ENCODE measurements at places on chromosomes 4 and X.
A peak's percentile ranks its signal among the peaks of the same experiment; 100 is the strongest.

DNA sequence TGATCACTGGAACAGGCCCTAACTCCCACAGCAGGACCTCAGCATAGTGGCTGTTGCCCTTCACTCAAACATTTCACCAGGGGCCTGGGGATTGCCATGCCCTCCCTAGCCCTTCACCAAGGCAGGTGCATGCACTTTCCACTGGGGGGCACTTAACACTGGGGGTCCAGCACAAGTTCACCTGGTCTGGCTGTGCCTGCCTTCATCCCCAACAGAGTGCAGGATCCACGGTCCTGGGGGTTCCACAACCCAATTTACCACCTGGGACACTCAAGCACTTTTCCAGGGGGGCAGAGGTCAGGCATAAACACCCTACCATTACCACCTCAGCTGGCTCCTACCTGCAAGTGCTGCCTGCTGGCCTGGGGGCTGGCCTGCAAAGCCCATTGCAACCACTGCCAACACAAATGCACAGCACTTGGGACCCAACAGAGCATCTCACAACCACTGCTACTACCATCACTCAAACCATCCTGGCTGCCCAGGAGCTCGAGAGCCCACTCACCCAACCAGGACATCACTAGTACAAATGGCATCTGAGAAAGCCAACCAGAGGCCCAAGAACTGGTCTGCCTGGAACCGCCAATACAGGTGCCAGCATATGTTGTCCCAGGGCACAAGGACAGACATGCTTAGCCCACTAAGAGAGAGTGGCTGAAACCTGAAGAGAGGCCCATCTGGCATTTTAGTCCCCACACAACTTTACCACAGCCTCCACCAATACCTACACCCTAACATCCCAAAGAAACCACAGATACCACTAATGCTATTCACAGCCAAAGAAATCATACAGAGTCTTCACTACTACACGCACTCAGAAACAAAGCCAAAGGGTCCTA, 43.1 kb downstream of the NAT8L start:
- no peak for DNase-seq

DNA sequence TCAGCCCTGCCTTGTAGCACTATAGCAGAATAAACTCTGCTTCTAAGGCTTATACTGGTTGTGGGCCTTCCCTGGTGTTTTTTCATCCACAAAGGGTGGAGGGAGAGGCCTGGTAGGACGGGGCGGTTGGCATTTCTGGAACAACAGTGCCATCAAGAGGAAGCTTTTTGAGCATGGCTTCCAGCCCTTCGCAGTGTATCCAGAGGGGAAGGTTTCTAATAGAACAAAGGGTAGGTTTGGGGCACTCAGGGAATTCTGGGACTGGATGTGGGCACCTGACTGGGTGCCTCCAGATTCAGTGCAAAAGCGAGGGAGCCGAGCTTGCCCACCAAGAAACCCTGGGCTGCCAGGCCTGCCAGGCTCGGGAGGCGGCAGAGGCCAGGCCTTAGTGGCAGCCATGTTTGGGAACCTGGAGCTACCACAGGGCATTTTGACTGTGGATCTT, 229.6 kb upstream of the AGTR2 start:
- DNase-seq: no peak

GRCh38 chrX:87409113-87409841, 108.3 kb upstream of the KLHL4 start:
- no peak for DNase-seq

- no peak for DNase-seq
These were observed 552 bp downstream of the IKBKG start for GRCh38 chrX:154548028-154548316.

DNA sequence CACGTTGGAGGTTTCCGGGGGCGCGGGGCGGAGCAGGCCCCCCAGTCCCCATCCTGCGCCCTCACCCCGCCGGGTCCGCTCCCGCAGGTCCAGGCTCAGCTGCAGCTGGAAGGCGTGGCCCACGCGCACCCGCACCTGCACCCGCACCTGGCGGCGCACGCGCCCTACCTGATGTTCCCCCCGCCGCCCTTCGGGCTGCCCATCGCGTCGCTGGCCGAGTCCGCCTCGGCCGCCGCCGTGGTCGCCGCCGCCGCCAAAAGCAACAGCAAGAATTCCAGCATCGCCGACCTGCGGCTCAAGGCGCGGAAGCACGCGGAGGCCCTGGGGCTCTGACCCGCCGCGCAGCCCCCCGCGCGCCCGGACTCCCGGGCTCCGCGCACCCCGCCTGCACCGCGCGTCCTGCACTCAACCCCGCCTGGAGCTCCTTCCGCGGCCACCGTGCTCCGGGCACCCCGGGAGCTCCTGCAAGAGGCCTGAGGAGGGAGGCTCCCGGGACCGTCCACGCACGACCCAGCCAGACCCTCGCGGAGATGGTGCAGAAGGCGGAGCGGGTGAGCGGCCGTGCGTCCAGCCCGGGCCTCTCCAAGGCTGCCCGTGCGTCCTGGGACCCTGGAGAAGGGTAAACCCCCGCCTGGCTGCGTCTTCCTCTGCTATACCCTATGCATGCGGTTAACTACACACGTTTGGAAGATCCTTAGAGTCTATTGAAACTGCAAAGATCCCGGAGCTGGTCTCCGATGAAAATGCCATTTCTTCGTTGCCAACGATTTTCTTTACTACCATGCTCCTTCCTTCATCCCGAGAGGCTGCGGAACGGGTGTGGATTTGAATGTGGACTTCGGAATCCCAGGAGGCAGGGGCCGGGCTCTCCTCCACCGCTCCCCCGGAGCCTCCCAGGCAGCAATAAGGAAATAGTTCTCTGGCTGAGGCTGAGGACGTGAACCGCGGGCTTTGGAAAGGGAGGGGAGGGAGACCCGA, 14.0 kb downstream of the SHOX start:
- no peak for DNase-seq

GRCh38 chr4:144357975-144358374, 217.5 kb upstream of the GYPA start:
- no peak for DNase-seq

GRCh38 chrX:101349193-101349562, 636 bp upstream of the TIMM8A start:
- DNase-seq: no peak

DNA sequence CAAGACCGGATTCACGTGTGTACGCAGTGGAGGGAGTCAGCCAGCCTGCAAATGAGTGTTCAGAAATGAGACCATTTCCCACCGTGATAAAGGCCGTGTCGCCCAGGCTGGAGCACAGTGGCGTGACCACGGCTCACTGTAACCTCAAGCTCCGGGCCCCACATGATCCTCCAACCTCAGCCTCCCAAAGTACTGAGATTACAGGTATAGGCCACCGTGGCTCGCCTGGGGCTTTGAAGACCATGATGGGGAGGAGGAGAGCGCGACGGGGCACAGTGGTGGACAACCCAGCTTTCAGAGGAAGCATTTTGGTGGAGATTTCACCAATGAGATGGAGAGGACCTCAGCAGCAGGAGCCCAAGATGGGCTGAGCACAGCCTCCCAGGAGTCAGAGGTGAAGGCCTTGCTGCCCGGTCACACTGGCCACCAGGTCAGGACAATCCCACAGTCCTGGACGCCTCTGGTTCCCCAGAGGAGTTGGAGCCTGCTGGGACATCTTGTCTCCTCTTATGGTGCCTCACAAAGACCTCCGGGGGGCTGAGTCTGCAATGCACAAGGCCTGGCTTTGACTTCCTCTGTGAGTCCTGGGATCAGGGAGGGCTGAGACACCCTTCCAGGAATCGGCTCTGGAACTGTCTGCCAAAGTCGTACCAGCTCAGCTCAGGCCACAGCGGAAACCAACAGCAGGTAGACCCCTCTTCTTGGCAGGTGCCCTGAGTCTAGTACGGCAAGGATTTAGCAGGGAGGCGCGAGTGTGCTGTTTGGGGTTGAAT, 22.4 kb upstream of the MXD4 start:
- no peak for DNase-seq

GRCh38 chr4:81465406-81466340, 6.0 kb downstream of the RASGEF1B start:
- DNase-seq: no peak

GRCh38 chr4:93827272-93827947, 1.1 kb upstream of the ATOH1 start:
- no peak for DNase-seq

- DNase-seq: no peak
These were observed 531 bp downstream of the STAG2 start for GRCh38 chrX:123962006-123962467.

GRCh38 chrX:151151665-151152267, 24.6 kb upstream of the GPR50 start:
- DNase-seq: peak; percentile 18

- no peak for DNase-seq
These were observed 49.5 kb downstream of the TSPAN7 start for GRCh38 chrX:38610849-38611248.

DNA sequence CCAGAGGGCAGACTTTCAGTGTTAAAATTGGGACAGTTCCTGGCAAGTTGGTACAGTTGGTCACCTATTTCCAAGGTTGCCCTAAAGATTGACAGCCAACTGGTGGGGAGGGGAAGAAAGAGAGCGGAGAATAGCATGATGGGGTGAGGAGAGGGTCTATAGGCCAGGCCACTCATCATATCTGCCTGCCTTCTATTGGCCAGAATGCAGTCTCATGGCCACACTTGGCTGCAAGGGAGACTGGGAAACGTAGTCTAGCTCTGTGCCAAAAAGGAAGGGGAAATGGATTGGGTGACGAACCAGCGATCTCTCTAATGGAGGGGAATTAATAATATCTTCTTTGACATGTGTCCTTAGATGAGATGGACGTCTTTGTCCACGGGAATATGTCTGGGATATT, 197.4 kb upstream of the ATP6AP2 start:
- no peak for DNase-seq

DNA sequence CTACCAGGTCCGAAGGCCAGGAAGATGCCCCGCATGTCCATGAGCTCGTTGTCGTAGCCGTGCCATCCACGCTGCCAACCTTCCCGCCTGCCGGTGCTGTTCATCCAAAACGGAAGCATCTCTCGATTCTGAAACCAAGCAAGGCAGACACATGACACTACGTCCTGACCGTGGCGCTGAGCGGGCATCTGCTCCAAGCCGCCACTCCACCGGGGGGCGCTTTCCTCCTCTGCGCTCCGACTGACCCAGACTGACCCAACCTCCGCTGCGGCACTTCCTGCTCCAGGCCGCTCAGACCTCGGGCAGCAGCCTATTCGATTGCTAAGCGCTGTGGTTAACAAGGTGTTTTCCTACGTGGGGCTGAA, 120.5 kb downstream of the ENPP6 start:
- DNase-seq: no peak

GRCh38 chr4:21155367-21155766, 455.1 kb downstream of the PACRGL start:
- no peak for DNase-seq

- peak; percentile 82 for DNase-seq
These were observed 13.1 kb upstream of the PRDM8 start for GRCh38 chr4:80184053-80184824.

GRCh38 chr4:136103616-136104015, 1428.7 kb downstream of the PCDH18 start:
- DNase-seq: no peak

GRCh38 chrX:13761606-13762414, 27.3 kb downstream of the OFD1 start:
- DNase-seq: no peak

DNA sequence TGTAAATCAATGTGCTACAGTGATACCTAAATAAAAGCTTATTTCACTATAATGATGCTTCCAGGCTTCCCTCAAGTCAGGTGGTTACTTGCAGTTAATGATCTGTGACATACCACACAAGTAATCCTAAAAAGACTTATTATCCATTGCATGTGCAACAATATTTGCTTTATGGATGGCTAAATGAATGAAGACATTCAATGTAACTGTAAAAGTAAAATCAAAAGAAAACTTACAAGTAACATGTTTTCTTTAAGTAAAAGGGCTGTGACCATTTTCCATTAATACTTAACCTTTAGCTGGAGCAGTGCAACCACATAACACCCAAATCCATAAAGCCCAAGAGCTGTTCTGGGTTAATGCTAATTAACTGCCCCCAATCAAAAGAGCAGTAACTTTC, 42.6 kb downstream of the RAB28 start:
- DNase-seq: no peak

- DNase-seq: no peak
These were observed 58.4 kb upstream of the COX18 start for GRCh38 chr4:73127839-73128453.

GRCh38 chr4:44146516-44146915, 302.1 kb downstream of the KCTD8 start:
- no peak for DNase-seq

All from activated CD4-positive, CD25-positive, alpha-beta regulatory T cell treated with anti-CD3 and anti-CD28 coated beads, Interleukin-2, amount 50 U/mL, for 16 hours (primary cell).